ENCODE measurements at places on chromosomes 12 and 14.
A peak's percentile ranks its signal among the peaks of the same experiment; 100 is the strongest.

GRCh38 chr14:57068511-57068910 lies 200.2 kb downstream of the EXOC5 start:
- no peak for DNase-seq

GRCh38 chr12:3177778-3178425 lies 100.7 kb downstream of the TSPAN9 start:
- no peak for DNase-seq

- no peak for DNase-seq
These were observed 1.6 kb downstream of the KLHL28 start for GRCh38 chr14:44960146-44960545.

GRCh38 chr12:50685641-50686040 lies 78.3 kb upstream of the ATF1 start:
- no peak for DNase-seq

- DNase-seq, result peak; percentile 23
These were observed at the start of gene CCDC177 for GRCh38 chr14:69574263-69574953. TSS of gene CCDC177 (minus strand) at chr14:69574871. CDS start at chr14:69573622, 1,249 bp downstream.

GRCh38 chr14:86915406-86915805 lies 1077.6 kb downstream of the GALC start:
- DNase-seq, result no peak
